ENCODE measurements at places on chromosomes 6 and 20. TPM values are rescaled to one million over a fixed set of nuclear protein-coding genes. Genes with fewer than 3 reads are reported as not detected.
A peak's percentile ranks its signal among the peaks of the same experiment; 100 is the strongest.

GRCh38 chr6:39068391-39068790 is 19.8 kb downstream of the GLP1R start:
- no peaks in the 10 kb centered on the region for H3K4me1 ChIP-seq
- H3K27ac ChIP-seq, result no peak overlapping the region
- DNase-seq, result no peak
- H3K27me3 ChIP-seq, result peaks cover 8% of the 10 kb centered on the region
- H3K36me3 ChIP-seq, result no peaks in the 10 kb centered on the region

DNA sequence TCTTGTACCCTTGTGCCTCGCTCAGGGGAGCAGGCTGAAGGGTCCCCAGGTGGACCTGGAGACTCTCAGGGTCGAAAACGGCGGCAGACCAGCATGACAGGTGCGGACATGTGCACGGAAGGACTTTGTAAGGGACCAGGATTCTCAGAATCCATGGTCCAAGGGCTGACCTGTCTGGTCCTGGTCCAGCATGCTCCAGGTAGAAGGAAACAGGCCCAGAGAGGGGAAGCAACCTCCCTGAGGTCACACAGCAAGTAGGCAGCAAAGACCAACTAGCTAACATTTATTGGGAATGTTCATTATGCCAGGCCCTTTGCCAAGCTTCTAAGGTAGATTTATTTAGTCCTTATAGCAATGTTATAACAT is 5.9 kb downstream of the CDKN1A start:
- H3K27me3 ChIP-seq, result no peaks in the 10 kb centered on the region
- no peak overlapping the region for H3K4me3 ChIP-seq
- peaks cover 6% of the 10 kb centered on the region for H3K4me1 ChIP-seq

DNA sequence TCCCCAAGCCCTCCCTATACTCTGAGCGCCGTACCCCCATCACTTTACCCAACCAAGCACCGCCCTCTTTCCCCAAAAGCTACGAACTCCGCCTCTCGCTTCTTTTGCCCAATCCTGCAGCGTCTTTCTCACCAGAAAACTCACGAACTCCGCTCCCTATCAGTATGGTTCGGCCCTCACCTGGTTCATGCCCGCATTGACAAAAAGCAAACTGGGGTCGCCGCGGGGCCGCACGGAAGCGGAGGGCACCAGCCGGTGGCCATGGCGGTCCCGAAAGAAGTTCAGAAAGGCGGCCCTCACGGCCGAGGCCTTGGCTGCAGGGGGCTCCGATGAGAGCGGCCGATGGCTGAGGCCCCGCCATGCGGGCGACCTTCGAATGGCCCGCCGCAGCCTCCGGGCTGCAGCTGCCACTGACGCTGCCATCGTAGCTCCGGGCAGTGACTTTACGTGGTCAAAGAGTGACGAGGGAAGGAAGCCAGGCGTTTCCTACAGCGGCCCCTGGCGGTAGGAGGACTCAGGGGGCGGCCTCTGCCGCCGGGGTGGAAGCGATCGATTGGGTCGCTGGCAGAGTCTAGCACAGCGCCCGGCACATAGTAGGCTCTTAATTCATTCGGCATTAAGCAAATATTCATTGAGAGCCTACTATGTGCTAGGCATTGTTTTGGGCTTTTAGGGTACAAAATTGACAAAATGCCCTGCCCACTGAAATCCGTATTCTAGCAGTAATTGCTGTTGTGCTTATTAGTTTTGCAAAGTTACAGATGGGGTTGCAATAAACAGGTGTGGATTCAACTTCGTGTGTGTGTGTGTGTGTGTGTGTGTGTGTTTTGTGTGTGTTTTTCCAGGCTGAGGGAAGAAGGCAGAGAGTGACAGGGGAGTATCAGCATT is at the start of gene AARS2:
AARS2 (minus strand) TSS at position 447 of the 888 bp plus-strand sequence; CDS start at position 423, 24 bp downstream.
- H3K27me3 ChIP-seq, result peaks cover 23% of the 10 kb centered on the region
- peaks cover 25% of the 10 kb centered on the region for H3K4me1 ChIP-seq
- peaks cover 28% of the 10 kb centered on the region for H3K36me3 ChIP-seq

DNA sequence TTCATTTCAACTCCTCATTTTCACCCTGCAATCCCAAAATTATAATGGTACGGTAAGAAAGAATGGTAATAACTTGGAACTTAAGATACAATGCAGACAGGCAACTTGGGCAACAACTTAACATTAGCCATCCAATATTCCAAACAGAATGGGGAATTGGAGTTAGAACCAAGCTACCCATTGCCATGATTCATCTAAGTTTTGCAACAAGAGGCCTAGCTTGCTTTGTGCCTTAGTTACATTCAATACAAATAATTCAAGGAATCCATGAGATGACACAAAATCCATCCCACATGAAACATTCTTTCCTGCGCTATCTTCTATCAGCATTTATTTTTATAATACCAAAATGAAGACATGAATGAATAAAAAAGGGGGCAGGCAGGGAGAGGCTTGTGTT is 28.4 kb downstream of the DCDC2 start:
- peaks cover 12% of the 10 kb centered on the region for H3K4me1 ChIP-seq
- no peak overlapping the region for H3K27ac ChIP-seq
- H3K4me3 ChIP-seq, result no peak overlapping the region
- no peaks in the 10 kb centered on the region for H3K27me3 ChIP-seq

- no peak overlapping the region for H3K27ac ChIP-seq
- no peak for DNase-seq
- peaks cover 12% of the 10 kb centered on the region for H3K4me1 ChIP-seq
Observed at GRCh38 chr6:148470606-148471465, 128.2 kb downstream of the SASH1 start.

GRCh38 chr6:30267423-30267822 is 54.2 kb upstream of the TRIM26 start:
- H3K27ac ChIP-seq, result no peak overlapping the region
- no peaks in the 10 kb centered on the region for H3K36me3 ChIP-seq
- H3K27me3 ChIP-seq, result no peaks in the 10 kb centered on the region
- H3K4me3 ChIP-seq, result no peak overlapping the region
- DNase-seq, result no peak

- no peaks in the 10 kb centered on the region for H3K27me3 ChIP-seq
- peaks cover 1% of the 10 kb centered on the region for H3K4me1 ChIP-seq
- no peaks in the 10 kb centered on the region for H3K36me3 ChIP-seq
Observed at GRCh38 chr6:57257911-57258541, 35.9 kb upstream of the RAB23 start.

DNA sequence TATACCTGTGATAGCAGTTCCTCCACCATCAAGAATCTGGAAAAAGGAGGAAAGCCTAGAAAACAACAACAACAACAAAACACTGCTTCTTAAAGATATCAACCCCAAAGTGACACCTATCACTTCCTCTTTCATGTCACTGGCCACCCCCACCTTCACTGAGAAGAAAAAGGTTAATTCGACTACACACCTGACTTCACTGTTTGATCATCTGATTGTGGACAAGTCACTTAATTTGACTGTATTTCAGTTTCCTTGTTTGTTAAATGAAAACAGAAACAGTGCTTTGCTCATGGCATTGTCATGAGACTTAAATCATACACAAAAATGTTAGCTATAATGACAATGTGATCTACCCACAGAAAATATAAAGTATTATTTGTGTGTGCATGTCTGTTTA is 280.6 kb upstream of the SULF2 start:
- no peak overlapping the region for H3K4me3 ChIP-seq
- H3K36me3 ChIP-seq, result no peaks in the 10 kb centered on the region

DNA sequence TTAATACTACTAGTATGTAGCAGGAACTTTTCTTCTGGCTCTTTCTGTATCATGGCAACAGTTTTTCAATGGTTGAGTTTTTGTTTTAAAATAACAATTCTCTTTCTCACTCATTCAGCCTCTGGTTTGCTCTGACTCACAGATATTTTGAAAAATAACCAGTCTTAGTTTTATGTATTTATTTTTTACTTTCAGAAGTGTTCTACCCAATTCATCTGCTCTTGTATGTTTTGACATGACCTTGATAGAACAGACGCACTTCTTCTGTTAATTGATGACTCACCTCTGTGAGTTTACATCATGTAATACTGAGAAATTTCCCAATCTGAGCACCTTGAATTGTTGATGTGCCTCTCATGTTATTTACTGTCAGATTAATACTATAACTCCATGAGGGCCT is 178.9 kb downstream of the SASH1 start:
- peak; percentile 66 for DNase-seq
- H3K4me3 ChIP-seq, result no peak overlapping the region
- peak overlapping the region; percentile 93 for H3K27ac ChIP-seq
- H3K4me1 ChIP-seq, result peaks cover 13% of the 10 kb centered on the region

DNA sequence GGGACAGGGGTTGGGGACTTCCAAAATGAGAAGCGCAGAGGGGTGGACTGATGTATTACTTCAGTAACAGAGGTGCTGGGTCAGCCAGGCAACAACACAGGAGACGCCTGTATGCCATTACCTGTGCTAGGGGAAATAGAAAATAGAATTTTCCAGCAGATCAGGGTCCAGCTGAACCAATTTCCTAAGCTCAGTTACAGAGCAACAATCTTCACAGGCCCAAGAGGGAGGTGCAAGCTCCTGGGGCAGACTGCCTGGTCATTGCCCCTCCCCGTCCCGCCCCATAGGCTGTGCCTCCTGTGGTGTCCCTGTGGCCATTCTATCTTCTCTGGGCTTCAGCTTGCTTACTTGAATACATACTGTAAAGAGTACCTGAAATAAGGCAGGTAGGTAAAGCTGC is 3.7 kb downstream of the KCNK5 start:
- H3K27me3 ChIP-seq, result no peaks in the 10 kb centered on the region
- no peak overlapping the region for H3K4me3 ChIP-seq
- H3K4me1 ChIP-seq, result peaks cover 23% of the 10 kb centered on the region
- H3K36me3 ChIP-seq, result no peaks in the 10 kb centered on the region

DNA sequence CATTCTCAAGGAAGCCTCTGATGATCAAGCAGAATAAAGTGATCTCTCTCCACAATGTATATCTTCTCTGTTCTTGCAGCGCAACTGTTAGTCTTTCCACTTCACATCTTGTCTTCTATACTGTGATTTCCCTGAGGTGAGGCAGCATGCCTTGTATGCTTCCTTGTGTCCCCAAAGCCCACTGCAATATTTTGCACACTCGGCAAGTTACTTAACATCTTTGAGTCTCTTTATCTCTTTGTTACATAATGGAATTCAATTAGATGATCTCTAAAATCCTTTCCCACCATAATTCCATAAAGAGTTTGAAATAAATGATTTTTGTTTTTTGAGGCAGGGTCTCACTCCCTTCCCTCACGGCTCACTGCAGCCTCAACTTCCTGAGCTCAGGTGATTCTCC is 40.4 kb upstream of the ALDH8A1 start:
- no peak for DNase-seq
- peaks cover under 1% of the 10 kb centered on the region for H3K4me1 ChIP-seq
- peaks cover 19% of the 10 kb centered on the region for H3K36me3 ChIP-seq
- H3K27me3 ChIP-seq, result no peaks in the 10 kb centered on the region
- H3K27ac ChIP-seq, result no peak overlapping the region

DNA sequence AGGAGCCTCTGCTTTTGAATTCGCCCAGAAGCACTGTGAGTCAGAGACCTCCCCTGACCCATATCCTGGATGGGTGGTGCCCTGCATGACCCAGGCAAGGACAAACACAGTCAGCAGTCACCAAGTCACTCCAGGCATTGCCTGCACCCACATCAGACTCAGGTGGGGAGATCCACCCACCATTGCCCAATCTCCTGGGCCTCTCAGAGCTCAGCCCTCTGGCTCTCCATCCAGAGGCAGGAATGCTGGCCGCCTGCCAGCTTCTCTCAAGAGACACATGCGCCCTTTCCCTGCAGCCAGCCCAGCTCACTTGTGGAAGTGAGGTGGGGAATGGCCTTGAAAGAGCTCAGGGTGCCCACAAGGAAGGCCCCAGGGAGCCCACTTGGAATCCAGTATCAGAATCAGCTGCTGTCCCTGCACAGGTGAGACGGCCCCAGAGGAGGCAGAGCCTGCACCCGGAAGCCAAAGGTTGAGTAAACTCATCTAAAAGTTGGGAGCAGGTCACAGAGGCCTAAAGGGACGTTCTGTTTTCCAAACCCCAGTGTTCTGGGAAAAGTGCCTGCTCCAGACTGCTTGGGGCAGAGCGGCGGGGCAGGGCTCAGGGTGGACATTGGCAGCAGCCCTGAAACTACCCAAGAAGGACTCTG is 129.8 kb downstream of the PREX1 start:
- H3K4me3 ChIP-seq, result no peak overlapping the region
- H3K36me3 ChIP-seq, result no peaks in the 10 kb centered on the region
- peaks cover 17% of the 10 kb centered on the region for H3K4me1 ChIP-seq
- peak; percentile 95 for DNase-seq

DNA sequence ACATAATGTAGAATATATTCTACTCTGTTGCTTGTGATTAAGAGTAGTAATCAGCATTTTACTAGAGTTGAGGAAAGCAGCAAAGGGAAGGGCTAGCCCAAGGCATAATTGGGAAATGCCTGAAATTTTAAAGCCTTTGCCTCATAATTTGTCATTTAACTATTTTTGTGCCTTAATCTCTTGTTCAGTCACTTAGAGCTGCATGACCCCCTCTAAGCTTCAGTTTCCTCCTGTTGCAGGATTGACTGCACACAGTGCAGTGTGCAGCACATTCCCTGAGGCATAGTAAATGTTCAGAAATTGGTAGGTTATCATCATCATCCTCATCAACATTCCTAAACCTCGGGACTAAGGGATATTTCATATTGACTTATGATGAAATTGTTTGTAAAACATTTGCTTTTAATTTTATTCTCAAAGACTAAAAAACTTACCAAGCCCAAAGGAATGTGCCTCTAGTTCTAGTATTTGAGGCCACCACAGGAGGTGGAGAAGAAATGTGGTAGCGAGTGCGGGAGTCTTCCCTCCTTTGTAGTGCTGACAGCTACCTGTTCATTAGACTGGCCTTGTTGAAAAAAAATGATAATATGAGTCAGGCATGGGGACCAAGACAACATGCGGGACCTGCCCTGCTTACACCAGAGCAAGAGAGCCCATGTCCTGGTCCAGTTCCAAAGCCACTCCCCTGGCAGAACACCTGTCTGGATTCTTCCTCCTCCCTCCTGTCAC is 14.8 kb upstream of the TENT5A start:
- H3K4me1 ChIP-seq, result peaks cover 26% of the 10 kb centered on the region
- DNase-seq, result peak; percentile 36
- no peaks in the 10 kb centered on the region for H3K27me3 ChIP-seq

DNA sequence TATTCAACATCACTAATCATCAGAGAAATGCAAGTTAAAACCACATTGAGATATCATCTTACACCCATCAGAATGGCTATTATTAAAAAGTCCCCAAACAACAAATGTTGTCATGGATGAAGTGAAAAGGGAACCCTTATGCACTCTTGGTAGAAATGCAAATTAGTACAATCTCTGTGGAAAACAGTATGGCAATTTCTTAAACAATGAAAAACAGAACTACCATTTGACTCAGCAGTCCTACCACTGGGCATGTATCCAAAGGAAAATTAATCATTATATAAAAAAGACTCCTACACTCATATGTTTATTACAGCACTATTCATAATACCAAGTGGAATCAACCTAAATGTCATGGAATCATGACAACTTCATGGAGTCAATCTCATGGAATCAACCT is 611.3 kb upstream of the GJE1 start:
- H3K27me3 ChIP-seq, result no peaks in the 10 kb centered on the region
- peak; percentile 8 for DNase-seq
- no peaks in the 10 kb centered on the region for H3K4me1 ChIP-seq
- no peak overlapping the region for H3K4me3 ChIP-seq
- peaks cover 6% of the 10 kb centered on the region for H3K36me3 ChIP-seq

The SLC22A1 gene
- 1.4 TPM for total RNA-seq

The VWA7 gene
- total RNA-seq, result 3.1 TPM

The ELOVL2 gene
- not detected for total RNA-seq

The VSX1 gene
- not detected for total RNA-seq

The COL11A2 gene
- total RNA-seq, result 1.5 TPM

The MRPS26 gene
- total RNA-seq, result 62.6 TPM

Data from MCF 10A (cell line).